Activated CD4-positive, alpha-beta T cell treated with anti-CD3 and anti-CD28 coated beads, Interleukin-2, amount 50 U/mL, for 4 hours (primary cell): ENCODE measurements at places on chromosomes 3 and 15.

- DNase-seq = no peak
Observed at GRCh38 chr3:35857004-35857403, 217.7 kb downstream of the ARPP21 start.

DNA sequence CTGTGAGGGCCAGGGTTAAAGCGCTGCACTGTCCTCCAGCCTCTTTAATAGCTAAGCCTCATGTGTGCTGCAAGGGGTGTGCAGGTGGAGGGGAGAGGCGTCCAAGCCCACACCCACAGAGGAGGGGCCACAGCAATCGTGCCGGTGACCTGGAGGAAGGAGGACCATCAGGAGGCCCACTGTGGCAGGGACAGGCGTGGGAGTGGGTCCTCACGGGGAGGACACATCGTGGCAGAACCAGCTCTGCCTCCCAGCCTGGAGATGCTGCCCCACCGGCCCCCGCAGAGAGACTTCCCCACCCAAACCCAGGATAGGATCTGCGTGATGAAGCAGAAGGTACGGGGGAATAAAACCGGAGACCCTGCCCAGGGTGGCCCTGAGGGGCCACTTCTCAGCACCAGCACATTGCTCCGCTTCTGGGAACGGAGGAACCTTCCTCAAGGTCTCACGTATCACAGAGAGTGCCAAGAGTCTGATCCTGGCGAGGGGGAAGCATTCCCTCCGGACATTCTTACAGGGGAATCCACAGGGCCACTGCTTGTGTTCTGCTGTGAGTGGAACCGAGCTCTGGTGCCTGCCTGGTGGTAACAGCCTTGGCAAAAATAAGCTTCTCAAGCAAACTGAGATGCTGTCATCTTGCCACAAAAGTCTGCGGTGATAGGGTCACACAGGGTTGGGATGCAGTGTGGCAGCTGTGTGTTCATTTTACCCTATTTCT lies 199.8 kb downstream of the XXYLT1 start:
- no peak for DNase-seq

- no peak for DNase-seq
Observed at GRCh38 chr3:113166357-113166718, 45.0 kb upstream of the BOC start.

GRCh38 chr3:48747706-48748105 lies 30.7 kb upstream of the IP6K2 start:
- no peak for DNase-seq

- no peak for DNase-seq
Observed at GRCh38 chr3:146086211-146086610, 74.8 kb downstream of the PLOD2 start.

DNA sequence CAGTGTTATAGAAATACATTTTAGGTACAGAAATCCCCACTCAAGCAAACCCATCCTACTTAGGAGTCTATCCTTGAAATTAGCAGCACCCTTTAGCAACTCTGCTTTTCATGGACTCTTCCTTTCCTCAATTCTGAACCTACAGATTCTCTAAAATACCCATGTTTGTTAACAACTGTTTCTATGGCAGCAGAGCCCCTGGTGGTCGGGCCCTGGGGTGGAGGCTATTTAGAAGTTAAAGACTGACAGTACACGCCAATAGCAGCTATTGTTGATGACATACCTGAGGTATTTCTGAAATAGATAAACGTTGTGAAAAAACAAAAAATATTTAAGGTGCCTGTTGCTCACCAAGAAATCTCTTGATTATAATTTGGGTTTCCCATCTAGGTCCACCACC lies 23.4 kb upstream of the NRG4 start:
- no peak for DNase-seq

- DNase-seq = no peak
Observed at GRCh38 chr3:148101061-148101460, 596.6 kb upstream of the AGTR1 start.

DNA sequence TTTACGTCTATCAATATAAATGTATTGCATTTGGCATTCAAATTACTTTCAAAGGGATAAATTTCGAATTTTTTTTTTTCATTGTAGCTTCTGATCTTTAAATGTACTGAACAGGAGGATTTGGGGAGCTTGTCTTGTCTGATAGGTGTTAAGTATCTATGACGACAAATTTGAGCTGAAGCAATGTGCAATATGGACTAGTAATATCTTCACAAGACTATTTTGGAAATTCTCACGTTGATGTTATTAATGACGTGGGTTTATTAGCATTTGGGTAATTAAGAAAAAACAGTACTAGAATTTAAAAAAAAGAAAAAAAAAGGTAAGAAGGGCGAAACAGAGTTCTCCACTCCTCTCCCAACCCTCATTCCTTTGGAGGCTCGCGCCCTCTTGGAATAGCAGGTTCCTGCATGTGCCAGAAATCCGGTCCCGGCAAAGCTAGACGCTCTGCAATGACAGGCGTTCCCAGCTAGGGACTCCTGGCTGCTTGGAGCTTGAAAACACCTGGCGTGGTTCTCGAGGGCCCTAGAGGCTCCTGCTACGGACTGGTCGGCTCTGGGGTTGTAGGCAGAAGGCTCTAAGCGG lies 648 bp upstream of the P2RY1 start:
- no peak for DNase-seq

GRCh38 chr15:68583321-68583720 lies 4.5 kb downstream of the CORO2B start:
- DNase-seq = no peak

DNA sequence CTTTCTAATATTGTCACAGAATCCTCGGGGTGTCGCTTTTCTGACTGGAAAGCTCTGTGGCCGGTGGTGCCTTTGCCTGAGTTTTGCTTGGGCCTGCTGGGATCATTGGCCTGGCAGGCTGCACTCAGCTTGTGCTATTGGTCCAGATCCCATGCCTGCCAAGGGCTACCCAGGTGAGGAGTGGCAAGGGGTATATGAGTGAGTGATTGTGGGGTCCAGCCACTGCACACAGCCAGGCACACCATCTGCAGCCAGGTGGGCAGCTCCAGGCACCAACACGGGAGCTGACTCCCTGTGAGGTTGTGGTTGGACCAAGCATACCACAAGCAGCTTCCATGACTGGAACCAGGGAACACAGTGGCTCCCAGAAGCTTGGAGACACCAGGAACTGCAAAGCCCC lies 557.2 kb downstream of the SI start:
- DNase-seq = no peak

DNA sequence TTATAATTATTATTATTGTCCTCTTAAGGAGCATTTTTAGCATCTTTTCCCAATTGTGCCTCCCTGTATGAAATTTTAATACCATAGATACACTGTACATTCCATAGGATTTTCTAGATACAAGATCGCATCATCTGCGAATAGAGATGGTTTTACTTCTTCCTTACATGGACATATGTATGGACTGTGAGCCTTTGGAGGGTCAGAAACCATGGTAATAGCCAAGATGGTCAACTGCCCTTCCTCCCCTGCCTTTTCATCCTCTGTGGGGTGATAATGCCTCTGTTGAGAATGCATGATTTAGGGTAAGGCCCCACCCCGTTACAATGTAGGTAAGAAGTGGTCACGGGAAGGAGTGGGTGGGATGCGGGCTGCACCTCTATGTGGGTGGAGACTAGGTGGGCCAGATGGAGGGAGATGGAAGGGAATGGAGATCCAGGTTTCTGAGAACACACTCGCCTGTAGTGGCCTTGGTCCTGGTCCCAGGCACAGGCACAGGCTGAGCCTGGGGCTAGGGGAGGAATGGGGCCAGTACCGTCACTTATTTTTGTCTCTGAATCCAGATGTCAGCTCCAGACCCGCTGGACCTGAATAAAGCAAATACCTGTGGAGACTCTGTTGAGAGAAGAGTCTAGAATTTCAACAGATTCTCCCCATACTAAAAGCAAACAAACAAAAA lies 31.7 kb downstream of the GOLGA6A start:
- DNase-seq = no peak

- DNase-seq = no peak
Observed at GRCh38 chr15:57746786-57747185, 40.3 kb downstream of the POLR2M start.

GRCh38 chr15:52086011-52086786 lies 26.4 kb downstream of the BCL2L10 start:
- no peak for DNase-seq

GRCh38 chr3:62987721-62988120 lies 112.5 kb upstream of the CADPS start:
- DNase-seq = no peak

DNA sequence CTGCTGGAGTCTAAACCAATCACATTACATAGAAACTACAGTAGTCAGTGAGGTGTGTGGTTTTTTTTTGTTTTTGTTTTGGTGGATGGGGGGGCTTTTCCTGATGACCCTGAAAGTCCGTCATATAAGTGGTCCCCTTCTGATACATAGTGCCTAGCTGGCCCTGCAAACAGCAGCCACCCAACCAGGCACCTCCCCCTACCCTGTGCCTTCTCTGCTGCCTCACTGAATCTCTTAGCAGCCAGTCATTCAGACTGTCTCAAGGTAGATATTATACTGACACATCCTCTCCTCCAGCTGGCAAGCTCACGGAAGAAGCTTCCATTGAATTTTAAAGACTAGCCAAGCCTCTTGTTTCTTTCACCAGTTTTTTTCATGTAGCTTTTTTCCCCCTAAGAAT lies 21.4 kb downstream of the SYN2 start:
- no peak for DNase-seq

DNA sequence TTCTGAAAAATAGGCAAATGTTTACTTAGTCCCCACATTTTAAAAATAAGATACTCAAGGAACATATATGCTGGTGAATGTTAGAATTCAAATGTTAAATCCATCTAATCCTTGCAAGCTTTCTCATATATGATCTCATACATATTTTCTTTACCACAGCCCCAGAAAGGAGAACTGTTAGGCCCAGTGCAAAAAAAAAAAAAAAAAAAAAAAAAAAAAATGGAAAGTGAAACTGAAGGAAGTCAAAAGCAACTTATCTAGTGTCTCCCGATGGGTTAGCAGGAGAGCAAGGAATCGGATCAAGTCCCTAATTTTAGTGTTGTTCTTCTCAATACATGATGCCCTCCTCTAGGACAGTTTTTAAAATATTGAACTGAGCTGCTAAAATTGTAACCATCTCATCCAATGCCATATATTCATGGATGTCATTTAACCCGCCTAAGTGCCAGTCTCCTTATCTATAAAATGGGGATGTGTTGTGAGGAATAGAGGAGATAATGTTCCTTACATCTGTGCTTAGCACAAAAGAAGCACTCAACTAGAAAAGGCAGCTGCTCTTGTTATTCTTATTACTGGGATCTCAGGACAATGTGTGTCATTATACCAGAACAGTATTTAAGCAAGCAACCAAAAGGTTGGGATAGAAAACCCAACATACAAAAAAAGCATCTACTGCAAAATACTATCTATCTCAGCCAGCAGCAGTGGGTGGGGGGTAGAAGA lies 279.7 kb downstream of the MAGI1 start:
- no peak for DNase-seq

DNA sequence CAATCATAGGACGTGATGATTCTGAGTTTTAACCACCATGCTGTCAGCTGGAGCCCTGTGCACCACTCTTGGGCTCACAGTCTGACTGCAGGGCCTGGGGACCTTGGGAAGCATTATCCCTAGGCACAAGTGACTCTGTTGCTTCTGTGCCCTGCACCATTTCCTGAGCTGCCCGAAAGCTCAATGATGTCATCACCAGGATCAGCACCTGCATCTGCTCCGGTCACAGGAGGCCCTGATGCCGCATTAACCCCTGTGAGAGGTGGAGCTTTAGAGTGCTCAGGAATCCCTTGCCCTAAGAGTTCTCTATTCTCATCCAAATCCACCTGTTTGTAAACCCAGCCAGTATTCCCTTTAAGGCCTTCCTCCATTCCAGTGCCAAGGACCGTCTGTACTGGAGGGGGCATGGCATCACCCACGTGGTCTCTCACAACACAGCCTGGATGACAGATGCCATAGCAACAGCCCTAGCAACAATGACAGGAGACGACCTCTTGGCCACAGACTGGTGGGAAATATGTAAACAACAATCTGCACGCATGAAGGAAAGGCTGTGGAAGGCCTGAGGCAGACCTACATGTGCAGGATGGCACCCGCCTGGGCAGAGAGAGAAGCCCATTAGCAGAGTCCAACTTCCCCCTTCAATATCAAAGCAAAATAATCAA lies 37.9 kb downstream of the NTRK3 start:
- DNase-seq = no peak

DNA sequence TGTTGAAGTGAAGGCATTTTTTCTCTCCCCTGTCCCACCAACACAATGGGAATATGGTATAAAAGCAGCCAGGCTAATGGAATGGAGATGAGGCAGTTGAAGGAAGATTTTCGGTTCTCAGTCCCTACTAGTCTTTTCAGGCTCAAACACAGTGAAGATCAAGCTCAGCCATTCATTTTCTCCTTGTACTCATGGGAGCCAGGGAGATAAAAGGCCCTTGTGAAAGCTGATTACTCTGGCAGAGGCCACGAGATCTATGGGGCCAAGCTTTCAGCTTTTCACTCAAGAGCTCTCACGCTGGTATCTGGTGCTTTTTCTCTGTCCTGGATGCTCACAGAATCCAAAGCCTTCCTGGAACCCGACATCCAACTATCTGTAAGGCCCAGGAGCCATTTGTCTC lies 14.5 kb upstream of the FAN1 start:
- no peak for DNase-seq

DNA sequence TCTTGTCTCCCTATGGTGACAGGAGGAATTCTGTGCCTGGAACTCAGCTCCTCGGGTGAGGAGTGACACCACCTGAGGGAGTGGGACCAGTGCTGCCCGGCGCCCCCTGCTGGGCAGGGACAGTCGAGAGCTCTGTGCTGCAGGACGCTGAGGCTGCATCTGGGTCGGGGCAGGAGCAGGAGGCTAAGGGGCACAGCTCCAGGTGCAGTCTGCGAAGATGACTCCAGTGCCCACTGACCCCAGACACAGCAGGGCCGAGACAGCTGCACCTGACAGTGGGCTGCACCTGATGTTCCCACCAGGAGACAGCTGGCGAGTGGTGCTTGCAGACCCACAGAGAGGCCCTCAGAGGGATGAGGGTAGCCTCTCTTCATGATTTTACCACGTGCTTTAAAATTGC lies 152.9 kb downstream of the ATP10A start:
- DNase-seq = peak; percentile 27

- no peak for DNase-seq
Observed at GRCh38 chr15:35023804-35024203, 35.7 kb upstream of the ZNF770 start.

GRCh38 chr3:99781761-99782160 lies 35.9 kb upstream of the CMSS1 start:
- no peak for DNase-seq

DNA sequence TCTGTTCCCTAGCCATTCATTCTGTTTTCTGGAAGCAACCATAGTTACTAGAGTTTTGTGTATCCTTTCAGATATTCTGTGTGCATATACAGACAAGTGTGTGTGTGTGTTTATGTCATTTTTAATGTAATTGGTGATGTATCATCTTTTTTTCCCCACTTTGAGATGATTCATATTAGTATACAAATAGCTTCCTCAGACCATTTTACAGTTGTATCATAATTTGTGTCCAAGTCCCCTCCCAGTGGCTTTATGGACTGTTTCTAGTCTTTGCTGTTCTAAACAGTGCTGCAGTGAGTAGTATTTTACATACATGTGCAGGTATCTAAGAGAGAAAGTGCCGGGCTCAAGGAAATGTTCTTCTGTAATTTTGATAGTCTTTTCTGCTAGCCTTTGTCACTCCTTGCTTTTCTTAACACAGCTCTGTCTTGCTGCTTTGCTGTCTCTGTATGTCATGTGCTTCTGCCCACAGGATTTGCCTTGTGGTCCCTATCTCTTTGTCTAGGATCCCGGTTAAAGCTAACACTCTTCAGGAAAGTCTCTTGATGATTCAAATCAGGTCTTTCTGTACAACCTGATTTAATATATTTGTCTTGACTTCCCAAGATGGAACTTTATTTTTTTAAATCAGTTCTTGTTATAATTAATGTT lies 31.5 kb upstream of the FBXL22 start:
- no peak for DNase-seq

- peak; percentile 41 for DNase-seq
Observed at GRCh38 chr3:108322352-108322751, 26.0 kb downstream of the HHLA2 start.
